Coronary artery (tissue), 2 donors: ENCODE measurements at places on chromosomes 1 and 21.

- DNase-seq = no peak
These were observed 114.1 kb downstream of the AJAP1 start for GRCh38 chr1:4768553-4768952.

- no peak for DNase-seq
These were observed 29.1 kb downstream of the TEX35 start for GRCh38 chr1:178541829-178542553.

- no peak for DNase-seq
These were observed 67.6 kb downstream of the USP24 start for GRCh38 chr1:55147524-55147923.

GRCh38 chr1:193727850-193728249 lies 541.4 kb upstream of the B3GALT2 start:
- DNase-seq = no peak
